Stimulated activated CD4-positive, alpha-beta T cell treated with anti-CD3 and anti-CD28 coated beads, Interleukin-12 subunit alpha, Interleukin-12 subunit beta, amount 100 ng/mL, for 24 hours (primary cell): ENCODE measurements at places on chromosomes 12 and 14.

GRCh38 chr12:25797386-25797785 lies 161.1 kb upstream of the RASSF8 start:
- no peak for DNase-seq

DNA sequence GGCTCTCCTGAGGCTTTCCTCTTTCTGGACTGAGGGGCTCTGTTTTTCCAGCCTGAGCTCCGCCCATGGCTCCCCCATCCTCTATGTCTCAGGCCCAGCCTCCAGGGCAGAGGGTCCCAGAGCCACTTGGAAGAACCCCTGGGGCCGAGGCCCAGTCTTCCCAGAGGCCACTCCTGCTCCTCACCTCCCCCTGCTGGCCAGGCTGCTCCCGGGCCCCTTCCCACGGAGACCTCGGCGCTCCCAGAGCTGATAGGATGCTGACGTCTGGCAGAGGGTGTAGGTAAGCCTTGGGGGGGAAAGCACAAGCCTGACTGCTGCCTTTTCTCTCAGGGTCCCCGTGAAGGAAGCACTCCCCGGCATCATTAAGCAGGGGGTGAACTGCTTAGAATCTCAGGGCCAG lies 51.4 kb downstream of the ERH start:
- no peak for DNase-seq

GRCh38 chr12:48414021-48414420 lies 58.3 kb upstream of the ANP32D start:
- no peak for DNase-seq

DNA sequence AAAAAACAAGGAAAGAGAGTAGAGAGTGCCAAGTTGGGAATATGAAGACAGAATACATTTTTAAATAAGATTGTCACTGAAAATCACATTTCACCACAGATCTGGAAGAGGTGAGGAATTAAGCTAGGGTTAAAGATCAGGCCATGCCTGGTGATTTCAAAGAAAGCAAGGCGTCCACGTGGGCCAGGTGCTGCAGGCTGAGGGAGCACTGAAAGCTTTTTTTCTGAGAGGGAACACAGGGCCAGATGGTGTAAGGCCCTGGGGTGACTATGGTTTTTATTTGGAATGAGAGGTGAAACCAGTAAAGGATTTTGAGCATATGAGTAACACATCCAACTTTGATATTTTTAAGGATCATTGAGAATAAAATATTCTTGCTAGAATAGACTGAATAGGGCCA lies 20.9 kb downstream of the SYT1 start:
- no peak for DNase-seq

DNA sequence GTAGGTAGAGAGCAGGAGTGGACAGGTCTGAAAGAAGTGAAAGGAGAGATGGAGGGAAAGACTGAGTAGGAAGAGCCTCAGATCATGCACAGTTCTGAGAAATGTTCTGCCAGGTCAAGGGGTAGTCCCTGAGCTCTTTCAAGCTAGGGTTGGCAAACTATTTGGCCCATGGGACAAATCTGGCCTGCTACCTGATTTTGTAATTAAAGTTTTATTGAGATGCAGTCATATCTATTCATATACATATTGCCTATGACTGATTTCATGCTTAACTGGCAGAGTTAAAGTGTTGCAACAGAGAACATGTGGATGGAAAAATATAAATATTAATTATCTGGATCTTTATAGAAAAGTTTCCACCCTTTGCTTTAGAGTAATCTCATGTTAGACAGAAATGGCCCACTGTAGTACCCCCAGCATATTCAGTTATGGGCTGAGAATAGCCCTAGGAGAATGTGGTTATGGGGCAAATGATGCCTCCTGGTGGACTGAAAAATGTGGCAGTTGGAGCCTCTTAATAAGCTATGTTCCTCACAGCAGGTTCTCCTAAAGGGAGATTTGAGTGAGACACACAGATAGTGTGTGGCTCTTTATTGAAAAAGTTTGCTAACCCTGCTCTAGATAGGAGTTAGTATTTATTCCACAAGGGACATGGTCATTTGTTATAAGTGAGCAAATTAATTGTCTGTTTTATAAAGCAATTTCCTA lies 476.9 kb downstream of the LRIG3 start:
- no peak for DNase-seq

DNA sequence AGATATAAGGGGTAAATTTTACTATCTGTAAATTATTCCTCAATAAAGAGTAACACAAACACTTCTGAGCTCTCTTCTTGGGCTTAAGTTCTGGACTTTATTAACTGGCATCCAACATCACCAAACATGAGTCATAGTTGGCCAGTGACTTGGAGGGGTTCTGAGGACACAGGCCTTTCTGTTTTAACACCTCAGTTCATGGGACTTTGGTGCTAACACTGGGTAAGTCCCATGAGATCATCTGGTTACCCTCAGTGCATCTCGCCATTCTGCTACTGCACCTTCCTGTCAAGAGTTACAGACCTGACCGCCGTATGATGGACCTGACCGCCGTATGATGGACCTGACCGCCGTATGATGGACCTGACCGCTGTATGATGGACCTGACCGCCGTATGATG lies 9.9 kb downstream of the SLC15A4 start:
- DNase-seq: no peak

DNA sequence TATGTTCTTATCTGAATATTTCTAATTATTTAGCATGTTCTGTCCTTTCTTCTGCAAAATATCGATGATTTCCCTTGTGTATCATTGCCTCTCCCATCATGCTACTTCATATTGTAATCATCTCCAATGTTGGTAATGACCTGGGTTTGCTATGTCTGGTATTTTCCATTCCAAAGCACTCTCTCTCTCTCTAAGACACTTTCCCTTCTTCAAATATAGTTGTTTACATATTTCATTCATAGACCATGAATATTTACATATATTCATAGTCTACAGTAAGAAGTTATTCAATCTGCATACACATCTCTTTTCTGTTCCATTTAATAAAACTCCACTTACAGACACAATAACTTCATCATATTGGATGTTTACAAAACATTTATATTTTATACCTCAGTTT lies 1516.5 kb upstream of the FLRT2 start:
- DNase-seq: no peak

DNA sequence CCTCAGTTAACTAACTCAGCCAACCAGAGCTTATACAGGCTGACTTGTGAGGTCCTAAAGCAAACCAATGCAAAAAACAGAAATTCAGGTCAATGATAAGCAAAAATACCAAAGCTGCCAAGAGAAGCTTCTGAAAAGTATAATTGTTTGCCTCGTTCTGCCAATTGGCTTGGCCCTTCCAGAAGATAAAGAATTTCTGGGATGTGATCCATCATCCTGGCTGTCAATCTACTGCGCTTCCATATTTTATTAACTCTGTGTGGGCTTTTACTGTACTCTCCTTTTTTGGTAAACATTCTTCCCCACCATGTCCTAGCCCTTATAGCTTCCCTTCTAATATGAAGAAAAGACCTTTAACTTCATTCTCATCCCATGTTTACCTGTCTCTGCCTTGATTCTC lies 387.9 kb downstream of the TMEM117 start:
- no peak for DNase-seq

GRCh38 chr12:6964605-6965025 lies 5.8 kb downstream of the PHB2 start:
- no peak for DNase-seq

DNA sequence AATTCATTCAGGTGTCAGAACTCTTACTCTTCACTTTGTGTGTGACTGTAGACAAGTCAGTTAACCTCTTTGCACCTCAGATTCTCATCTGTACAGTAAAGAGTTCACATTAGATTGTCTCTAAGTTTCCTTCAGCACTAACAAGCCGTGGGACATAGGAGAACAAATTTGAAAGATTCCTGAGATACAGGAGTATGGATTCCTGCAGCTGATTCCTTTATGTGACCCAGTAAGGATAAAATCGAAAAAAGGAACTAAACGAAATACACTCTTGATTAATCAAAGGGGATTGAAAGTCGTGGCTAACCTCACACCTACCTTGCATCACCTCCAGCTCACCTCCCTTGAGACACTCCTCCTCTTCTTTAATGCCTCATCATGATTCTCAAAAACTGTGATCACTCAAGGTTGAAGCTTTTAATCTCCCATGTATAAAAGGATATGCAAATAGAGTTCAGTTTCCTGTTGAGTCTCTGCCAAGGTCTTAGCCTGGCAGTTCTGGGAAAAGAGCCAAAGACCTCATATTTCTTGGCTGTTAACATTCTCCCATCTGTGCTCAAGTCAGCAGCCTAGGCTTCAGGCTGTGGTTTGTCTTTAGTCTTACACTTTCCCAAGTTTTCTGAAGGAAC lies 156.6 kb downstream of the DAD1 start:
- no peak for DNase-seq

GRCh38 chr14:39203659-39204606 lies 28.9 kb downstream of the PNN start:
- no peak for DNase-seq

GRCh38 chr14:31201111-31201510 lies 6.5 kb downstream of the HECTD1 start:
- no peak for DNase-seq

- DNase-seq: no peak
These were observed 118.6 kb upstream of the SSTR1 start for GRCh38 chr14:38089123-38089522.

DNA sequence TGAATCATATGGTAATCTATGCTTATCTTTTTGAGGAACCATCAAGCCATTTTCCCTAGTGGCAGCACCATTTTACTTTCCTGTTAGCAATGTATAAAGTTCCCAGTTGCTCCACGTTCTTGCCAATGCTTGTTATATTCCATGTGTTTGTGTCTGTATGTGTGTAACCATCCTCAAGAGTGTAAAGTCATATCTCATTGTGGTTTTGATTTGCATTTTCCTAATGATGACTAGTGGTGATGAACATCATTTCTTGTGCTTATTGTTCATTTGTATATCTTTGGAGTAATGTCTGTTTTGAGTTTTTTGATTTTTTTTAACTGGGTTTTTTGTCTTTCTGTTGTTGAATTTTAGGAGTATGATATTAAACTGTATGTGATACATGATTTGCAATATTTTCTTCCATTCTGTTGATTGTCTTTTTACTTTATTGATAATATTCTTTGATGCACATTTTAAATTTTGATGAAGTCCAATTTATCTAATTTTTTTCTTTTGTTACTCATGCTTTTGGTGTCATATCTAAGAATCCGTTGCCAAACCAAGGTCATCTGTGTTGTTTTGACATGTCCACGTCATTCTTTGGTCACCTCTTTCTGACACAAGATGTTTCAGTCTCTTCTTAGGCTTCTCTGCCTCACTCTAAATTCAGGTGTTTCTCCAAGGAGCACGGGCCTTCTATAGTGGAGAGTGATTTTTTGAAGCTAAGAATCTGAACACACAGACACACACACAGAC lies 36.1 kb downstream of the PPHLN1 start:
- DNase-seq: no peak

- DNase-seq: no peak
These were observed 10.0 kb downstream of the SEL1L start for GRCh38 chr14:81523616-81524015.

GRCh38 chr14:92586963-92587699 lies 73.5 kb downstream of the RIN3 start:
- DNase-seq: no peak

DNA sequence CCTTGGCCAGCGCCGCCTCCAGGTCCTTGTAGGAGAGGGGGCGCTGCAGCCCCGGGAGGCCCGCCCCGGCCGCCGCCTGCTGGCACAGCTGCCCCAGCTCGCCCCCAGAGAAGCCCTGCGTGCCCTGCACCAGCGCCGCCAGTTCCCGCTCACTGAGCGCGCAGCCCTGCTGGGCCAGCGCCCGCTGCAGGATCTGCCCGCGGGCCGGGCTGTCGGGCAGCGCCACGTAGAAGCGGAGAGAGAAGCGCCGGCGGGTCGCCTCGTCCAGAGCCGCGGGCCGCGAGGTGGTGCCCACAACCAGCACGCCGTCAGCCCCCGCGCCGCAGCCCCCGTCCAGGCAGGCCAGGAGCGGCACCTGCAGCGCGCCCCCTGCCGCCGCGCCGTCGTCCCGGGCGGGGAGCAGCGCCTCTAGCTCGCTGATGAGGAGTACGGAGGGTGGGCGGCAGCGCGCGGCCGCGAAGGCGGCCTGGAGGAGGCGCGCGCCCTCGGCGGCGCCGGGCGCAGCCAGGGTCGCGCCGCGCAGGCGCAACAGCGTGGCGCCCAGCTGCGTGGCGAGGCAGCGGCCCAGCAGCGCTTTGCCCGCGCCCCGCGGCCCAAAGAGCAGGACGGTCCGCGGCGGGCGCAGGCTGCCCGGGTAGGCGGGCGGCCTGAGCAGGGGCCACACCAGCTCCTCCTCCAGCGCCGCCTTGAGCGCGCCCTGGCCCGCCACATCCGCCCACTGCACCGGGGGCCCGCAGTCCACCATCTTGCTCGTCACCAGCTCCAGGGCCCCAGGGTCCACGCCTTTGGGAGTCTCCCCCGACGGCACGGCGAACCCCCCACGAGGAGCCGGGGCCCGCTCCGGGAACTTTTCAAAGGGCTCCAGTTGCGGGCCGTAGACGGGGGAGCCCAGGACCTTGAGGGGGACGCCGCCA lies 27.7 kb downstream of the FIGNL2 start:
- peak; percentile 68 for DNase-seq

DNA sequence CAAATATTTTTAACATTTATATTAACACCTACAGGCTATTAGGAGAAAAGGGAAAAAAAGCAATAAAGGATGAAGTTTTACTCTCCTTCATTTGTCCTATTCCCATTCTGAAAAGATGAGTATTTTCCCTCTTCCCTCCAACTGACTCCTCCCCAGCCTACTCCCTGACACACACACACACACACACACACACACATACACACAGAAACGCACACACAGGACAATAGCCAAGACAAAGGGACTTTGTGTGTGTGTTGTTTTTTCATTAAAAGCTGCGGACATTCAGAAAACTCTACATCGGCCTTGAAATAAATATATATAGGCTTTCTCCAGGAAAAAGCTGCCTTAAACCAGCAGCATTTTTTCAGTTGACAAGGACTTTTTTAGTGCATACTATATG lies 74.8 kb downstream of the PRKAB1 start:
- DNase-seq: no peak

DNA sequence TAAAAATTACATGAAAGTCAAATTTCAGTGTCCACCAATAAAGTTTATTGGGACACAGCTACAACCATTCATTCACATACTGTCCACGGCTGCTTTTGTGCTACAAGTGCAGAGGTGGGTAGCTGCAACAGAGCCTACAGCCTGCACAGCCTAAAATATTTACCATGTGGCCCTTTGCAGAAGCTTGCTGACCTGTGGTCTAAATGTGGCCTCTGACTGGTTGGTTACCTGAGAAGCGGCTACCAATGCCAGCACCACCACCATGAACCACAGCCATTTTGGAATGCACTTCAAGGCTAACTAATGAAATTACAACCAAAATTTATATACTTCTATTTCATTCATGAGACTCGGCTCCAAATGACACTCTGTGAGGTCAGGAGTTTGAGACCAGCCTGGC lies 58.6 kb downstream of the NT5DC3 start:
- DNase-seq: no peak

DNA sequence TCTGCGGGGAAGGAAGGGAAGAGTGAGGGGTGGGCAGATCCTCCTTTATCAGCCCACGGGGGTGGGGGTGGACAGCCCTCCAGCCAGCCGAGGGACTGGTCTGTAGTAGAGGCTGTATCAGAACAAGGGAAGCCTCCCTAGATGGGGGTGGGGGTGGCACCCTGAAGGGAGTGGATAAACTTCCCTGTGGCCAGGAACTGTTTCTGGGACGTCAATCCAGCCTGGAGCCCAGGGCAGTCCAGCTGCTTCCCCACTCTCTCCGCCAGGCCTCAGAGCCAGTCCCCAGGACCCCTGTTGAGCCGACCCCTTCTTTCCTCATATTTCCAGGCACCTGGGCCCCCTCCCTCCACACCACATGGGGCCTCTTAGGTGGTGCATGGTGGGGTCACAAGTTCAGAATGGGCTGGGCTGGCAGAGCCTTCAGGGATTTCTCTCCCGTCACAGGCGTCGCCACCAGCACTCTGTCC lies 6.7 kb downstream of the PLD4 start:
- DNase-seq: no peak

GRCh38 chr12:121748218-121748570 lies 35.6 kb downstream of the TMEM120B start:
- no peak for DNase-seq
